ENCODE measurements at places on chromosomes 6 and 20.

DNA sequence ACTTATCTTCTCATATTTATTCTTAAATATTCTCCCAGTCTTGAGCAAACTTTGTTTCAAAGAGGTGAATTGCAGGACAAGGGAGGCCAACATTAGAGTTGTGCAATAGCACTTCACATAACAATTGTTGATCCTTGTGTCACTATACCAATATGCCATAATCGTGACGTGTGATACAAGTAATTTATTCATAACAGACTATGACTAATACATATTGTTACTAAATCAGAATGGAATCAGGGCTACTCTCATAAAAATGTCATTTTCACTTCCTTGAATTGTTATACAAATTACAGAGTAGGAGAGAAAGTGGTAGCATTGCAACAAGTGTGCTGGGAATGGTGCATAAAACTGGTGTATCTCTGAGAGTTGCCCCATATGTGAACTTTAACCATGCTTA, 37.2 kb upstream of the PLCB1 start:
- DNase-seq: no peak

GRCh38 chr6:35737413-35738211, 780 bp downstream of the ARMC12 start:
- DNase-seq: peak; percentile 88

- DNase-seq: no peak
These were observed 14.6 kb upstream of the RALY start for GRCh38 chr20:33979094-33979493.

- DNase-seq: no peak
These were observed 556 bp downstream of the PANK2 start for GRCh38 chr20:3889489-3890397.

DNA sequence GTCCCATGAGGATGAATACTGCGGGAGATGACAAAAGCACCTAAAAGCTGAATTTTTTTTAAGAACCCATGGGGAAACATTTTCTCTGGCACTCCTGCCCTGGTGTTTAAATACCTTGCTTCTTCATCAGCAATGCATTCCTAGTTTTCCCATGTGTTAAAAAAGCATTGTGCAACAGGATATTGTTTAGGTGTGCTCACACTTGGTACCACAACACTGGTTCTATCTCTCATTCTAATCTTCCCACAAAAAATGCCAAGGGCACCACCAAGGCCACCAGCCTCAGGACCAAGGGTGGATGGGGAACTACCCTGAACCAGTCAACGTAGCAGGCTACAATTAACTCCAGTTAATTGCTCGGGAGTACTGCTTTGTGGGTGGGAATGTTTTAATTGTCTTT, 50.9 kb downstream of the ALDH5A1 start:
- DNase-seq: no peak

DNA sequence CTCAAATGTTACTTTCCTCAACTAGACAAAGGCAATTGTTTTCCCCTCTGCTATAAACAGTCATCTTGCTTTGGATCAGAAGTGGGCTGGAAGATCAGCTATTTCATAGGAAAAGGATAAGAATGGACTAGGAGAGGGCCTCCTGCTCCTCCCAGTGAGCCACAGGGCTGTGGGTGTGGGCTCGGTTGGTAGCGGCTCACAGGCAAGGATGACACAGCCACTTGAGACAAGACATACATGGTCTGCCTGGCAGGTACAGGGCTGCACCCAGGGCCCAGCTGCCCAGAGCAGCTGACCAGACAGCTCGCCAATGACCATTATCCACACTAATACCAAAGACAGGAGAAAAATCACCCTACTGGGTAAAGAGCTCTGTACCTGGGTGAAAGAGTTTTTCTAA, 9.0 kb upstream of the SLA2 start:
- DNase-seq: no peak

DNA sequence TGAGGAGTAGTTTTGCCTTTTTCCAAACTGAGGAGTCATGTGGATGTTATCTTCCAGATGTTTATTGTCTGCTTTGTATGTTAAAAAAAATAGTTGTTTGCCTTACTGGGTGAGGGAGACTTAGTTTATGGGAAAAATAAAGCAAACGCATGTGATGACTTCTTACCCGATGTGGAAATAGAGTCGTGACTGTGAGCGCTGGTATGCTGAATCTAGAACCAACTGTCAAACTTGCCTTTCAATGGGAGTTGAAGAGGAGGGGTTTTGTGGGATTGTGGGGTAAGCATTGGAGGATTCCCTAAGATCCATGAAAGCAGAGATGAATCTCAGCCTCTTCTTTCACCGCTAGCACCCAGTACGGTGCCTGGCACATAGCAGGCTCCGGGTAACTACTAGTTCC, 5.3 kb downstream of the DCBLD1 start:
- DNase-seq: no peak

- DNase-seq: no peak
These were observed 122.9 kb upstream of the AFDN start for GRCh38 chr6:167703781-167704180.

- DNase-seq: no peak
These were observed 156.3 kb downstream of the KIF6 start for GRCh38 chr6:39568896-39569295.

DNA sequence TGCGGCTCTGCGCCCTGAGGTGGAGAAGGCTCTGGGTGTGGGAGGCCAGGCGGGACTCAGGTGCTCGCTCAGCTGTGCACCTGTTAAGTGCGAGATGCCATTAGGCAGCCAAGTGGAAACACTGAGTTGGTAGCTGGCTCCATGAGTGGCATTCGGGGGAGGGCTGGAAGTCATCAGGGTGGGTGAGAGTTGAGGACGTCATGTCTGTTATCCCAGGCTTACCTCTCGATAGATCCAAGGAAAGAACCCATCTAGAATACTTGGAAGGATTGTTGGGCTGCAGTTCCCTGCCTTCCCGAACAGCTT, 41.3 kb downstream of the TAF8 start:
- no peak for DNase-seq

GRCh38 chr6:122647765-122648164, 37.6 kb downstream of the PKIB start:
- no peak for DNase-seq

DNA sequence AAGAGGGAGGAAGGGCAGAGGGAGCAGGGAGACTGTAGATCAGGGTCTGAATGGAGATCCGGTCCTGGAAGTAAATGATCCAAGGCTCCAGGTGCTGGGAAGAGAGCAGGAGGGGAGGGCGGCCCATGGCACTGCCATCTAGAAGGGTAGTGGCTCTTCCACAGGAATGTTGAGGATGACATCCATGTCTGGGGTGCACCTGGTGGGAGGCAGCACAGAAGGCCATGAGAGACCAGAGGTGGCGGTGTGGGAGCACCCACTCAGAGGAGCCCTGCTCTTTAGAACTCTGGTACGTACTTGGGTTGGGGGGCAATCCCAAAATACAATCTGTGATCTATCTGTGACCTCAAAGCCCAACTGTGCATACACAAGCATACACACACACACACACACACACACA, 13.5 kb downstream of the DEFB132 start:
- no peak for DNase-seq

GRCh38 chr20:16001286-16001685, 572.0 kb downstream of the KIF16B start:
- no peak for DNase-seq

- no peak for DNase-seq
These were observed 86.7 kb downstream of the PACRG start for GRCh38 chr6:162814426-162814973.

DNA sequence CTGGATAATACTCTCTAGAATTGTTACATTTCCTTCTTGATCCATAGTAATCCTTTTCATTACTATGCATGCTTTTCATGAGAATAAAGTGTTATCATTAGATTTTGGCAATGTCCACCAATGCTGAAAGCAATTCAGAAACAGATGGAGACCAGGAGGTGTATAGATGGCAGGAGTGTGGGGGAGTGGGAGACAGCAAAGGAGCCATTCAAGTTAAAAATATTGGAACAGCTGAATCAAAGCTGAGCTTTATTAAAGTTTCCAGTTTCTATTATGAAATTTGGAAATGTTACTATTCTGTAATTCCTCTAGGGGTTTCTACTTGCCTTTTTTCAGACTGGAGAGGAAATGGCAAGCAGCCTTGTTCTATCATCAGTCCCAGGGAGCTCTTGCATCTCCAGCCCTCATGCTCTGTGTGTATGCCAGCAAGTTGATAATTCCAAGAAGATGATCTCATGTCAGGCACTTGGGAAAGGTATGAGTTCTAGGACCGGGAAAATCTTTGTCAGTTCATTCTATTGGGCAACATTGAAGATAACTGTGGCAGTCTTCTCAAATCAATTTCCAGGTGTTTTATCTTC, 228.0 kb downstream of the CD109 start:
- peak; percentile 1 for DNase-seq

DNA sequence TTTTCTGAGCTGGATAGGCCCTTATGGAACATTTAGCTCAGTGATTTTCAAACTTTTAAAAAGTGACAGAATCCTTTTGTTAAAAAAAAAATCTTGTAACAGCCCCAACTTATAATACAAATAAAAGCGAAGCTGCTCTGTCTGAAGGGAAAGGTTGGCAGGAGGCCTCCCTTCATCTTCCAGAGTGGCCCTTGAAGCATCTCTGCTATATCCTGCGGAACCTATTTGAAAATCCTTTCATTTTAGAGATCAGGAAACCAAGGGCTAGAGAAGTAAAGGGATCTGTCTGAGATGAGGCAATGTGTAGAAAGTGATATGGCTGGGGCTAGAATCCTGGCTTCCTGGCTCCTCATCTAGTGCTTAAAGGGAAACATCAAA, 107.8 kb downstream of the UBE3D start:
- no peak for DNase-seq
